ENCODE measurements at places on chromosomes 2 and 18. TPM values are rescaled to one million over a fixed set of nuclear protein-coding genes. Genes with fewer than 3 reads are reported as not detected.

- DNase-seq = no peak
Measured at GRCh38 chr2:23349508-23349907, 35.5 kb upstream of the KLHL29 start.

Gene ADD2
- polyA plus RNA-seq = 6.0 TPM

- no peak for DNase-seq
Measured at GRCh38 chr2:236875906-236876505, 209.7 kb upstream of the COPS8 start.

DNA sequence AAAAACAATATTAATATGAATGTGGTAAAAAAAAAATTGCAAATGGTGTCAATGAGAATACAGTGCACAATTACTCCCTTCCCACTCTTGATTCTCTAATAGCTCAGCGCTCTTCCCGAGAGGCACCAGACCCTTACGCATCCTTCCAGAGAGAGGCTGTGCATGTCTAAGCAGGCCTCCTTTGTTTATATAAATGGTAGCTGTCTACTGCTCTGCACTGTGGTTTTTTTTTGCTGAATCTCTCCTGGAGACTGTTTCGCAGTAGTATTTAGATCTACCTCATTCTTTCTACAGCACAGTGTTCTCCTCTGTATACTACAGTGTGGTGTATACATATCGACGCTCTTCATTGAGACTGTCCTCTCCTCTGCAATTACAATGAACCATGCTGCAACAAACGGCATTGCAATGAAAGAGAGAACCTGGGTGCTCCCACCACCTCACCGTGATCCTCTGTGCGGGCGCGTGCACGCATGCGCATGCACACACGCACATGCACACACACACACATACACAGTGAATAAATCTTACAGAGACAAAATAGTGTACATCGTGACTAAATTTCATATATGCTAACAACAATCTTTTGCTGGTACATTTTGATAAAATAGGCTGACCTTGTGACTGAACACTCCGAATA, 19.4 kb downstream of the SEPTIN10 start:
- no peak for DNase-seq

Gene IL1RN
- polyA plus RNA-seq = 3.2 TPM

DNA sequence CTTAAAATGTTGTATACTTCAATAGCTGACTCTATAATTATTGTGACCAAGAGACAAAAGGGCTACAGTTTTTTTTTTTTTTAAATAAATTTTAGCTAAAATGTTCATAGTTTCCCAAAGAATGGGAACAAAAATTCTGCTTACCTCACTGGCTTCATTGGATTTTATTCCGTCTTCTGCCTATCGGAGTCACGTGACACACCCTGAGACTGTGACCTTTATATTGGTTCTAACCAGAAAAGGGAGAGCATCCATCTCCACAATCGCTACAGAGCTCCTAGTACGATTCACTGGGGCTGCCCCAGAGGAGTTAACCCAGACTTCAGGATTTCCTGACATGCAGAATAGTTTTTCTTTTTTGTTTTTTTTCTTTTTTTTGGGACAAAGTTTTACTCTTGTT, 203.6 kb upstream of the SLC35G4 start:
- no peak for DNase-seq

GRCh38 chr2:18787726-18788125, 198.4 kb upstream of the NT5C1B start:
- DNase-seq = no peak

GRCh38 chr2:119282996-119283511, 59.4 kb downstream of the STEAP3 start:
- DNase-seq = no peak

Gene WIPF1
- polyA plus RNA-seq = 26.8 TPM

- no peak for DNase-seq
Measured at GRCh38 chr2:219369447-219369861, 18.3 kb downstream of the DNPEP start.

DNA sequence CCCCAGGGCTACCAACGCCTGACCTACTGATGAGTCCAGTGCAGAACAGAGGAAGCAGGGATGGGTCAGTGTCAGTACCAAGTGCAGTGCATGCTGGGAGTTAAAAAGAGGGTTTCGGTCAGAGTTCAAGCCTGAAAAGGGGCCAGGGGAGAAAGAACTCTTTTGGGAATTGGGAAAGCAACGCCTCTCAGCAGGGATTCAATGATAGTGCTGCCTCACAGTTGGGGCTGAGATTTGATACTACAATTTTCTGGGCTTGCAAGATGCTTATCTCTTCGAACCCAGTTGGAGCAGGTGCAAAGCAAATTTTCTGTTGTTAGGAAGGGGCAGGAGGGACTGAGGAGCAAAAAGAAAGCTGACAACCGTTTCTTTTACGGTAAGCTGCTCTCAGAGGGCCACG, 82.6 kb downstream of the CERKL start:
- DNase-seq = no peak

DNA sequence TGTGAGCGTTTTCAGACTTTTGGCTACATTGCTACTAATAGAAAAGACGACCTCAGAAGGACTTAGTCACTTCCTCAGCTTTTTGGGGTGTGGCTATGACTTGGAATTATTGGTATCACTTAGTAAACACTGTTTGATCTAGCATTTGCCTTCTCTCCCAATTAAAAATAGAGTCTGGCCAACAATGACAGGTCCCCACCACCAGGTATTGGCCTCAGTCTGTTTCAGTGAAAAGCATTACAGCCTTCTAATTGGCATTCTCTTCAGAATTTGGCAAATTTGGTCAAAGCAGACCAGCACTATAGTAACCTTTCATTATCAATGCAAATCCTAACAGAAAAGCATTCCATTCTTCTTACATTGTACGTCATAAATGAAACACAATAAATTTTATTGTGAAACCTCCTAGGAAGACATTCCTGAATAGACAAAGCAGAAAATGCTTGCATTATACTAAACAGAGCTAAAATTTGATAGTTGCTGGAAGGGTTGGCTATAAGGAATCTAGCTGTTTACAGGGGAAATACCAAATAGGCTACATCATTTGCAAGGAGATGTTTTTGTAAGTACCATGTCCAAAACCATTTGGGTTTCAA, 613.9 kb downstream of the IRS1 start:
- no peak for DNase-seq

Gene CIB4
- 0.48 TPM for polyA plus RNA-seq

Gene PXDN
- 154 TPM for polyA plus RNA-seq

Gene NDUFB3
- polyA plus RNA-seq = 108 TPM

GRCh38 chr2:181999911-182000310, 14.3 kb downstream of the PPP1R1C start:
- no peak for DNase-seq

DNA sequence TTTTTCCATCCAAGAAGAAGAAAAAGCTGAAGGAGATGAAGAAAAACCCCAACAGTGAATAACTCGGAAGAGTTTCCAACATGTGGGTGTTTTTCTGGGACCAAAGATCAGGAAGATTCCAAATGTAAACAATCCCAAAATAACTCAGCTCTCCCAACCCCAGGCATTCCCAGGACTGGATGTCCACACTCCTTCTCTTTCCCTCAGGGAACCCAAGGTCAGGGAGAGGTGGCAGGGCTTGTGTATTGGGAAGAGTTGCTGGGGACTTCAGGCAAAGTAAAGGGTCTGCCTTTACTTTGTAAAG, 268.0 kb downstream of the DYSF start:
- DNase-seq = no peak

Gene ITGB6
- 16.7 TPM for polyA plus RNA-seq

Gene KLHL29
- polyA plus RNA-seq = 11.9 TPM

GRCh38 chr2:161352719-161353118, 44.5 kb downstream of the PSMD14 start:
- DNase-seq = peak; percentile 8

DNA sequence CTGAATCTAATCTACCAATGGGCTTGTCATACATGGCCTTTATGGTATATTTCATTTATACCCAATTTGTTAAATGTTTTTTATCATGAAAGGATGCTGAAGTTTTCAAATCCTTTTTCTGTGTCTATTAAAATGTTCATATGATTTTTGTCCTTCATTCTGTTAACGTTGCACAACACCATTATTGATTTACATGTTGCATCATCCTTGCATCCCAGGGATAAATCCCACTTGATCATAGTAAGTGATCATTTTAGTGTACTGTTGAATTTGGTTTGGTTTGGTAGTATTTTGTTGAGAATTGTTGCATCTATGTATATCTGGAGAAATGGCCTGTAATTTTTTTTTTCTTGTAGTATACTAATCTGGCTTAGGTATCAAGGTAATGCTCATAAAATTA, 9.4 kb downstream of the SP100 start:
- no peak for DNase-seq

DNA sequence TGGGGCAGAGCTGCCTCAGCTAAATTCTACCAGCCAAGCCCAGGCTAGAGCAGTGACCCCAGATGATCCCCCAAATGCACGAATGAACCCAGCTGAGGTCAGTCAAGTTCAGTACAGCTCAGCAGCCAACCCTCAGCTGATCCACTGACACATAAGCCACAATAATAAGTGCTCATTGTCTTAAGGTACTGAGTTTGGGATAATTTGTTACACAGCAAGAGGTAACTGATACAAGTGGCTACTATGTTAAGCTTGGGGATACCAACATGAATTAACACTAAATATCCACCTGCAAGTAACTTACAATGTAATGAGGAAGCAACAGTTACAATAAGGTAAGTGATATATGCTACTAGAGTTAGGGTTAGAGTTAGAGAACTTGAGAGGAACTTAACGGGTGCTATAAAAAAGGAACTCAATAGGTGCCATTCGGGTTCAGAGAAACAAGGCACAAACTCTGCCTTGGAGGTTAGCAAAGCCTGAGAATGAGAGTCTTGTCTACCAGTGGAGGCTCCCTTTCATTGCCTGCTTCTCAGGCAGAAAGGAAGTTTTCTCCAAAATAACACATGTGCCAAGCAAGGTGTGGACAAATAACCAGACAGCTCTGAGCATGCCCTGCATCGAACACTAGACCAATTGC, 189.4 kb downstream of the ARL4C start:
- DNase-seq = no peak

- peak; percentile 93 for DNase-seq
Measured at GRCh38 chr2:96760036-96760985, at the start of gene CNNM4. Gene CNNM4, plus strand, starts transcription at chr2:96760902. Its CDS starts 98 bp downstream, at chr2:96761000.

- DNase-seq = no peak
Measured at GRCh38 chr18:23609390-23610023, 23.2 kb upstream of the NPC1 start.

- DNase-seq = no peak
Measured at GRCh38 chr18:416930-417329, 83.6 kb downstream of the COLEC12 start.

Gene ARHGAP15
- polyA plus RNA-seq = 3.7 TPM

GRCh38 chr2:45382744-45383143, 228.3 kb downstream of the SRBD1 start:
- DNase-seq = no peak

DNA sequence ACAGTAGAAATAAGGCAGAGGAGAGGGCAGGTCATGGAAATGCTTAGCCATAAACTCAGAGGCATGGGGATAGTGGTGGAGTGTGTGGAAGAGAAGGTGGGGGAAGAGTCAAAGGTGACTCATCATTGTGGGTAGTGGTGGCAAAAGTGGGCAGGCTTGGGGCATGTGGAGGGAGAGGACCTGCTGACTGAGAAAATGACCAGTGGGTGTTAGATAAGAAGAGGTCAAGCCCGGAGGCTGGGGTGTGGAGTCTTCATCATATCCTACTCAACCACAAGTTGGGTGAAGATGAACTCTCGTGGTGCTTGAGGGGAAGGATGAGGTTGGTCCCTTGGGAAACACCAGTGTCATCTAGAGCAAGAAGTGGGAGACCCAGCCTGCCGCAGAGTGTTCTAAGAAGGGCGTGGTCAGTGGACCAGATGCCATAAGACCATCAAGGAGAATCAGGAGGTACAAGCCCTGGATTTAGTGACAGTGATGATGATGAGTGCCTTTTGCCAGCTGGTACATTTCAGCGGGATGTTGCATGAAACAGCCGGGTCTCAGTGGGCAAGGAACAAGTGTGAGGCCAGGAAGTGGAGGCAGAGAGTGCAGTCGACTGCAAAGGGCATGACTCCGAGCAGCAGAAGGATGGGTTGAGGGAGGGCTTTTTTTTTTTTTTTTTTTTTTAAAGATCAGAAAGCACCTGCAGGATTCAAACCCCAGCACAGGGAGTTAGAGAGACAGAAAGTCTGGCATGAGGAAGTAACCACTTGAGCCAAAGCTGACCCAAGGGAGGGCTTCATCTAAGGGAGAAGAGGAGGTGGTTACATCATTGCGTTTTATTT, 122.6 kb upstream of the SPRED2 start:
- no peak for DNase-seq

DNA sequence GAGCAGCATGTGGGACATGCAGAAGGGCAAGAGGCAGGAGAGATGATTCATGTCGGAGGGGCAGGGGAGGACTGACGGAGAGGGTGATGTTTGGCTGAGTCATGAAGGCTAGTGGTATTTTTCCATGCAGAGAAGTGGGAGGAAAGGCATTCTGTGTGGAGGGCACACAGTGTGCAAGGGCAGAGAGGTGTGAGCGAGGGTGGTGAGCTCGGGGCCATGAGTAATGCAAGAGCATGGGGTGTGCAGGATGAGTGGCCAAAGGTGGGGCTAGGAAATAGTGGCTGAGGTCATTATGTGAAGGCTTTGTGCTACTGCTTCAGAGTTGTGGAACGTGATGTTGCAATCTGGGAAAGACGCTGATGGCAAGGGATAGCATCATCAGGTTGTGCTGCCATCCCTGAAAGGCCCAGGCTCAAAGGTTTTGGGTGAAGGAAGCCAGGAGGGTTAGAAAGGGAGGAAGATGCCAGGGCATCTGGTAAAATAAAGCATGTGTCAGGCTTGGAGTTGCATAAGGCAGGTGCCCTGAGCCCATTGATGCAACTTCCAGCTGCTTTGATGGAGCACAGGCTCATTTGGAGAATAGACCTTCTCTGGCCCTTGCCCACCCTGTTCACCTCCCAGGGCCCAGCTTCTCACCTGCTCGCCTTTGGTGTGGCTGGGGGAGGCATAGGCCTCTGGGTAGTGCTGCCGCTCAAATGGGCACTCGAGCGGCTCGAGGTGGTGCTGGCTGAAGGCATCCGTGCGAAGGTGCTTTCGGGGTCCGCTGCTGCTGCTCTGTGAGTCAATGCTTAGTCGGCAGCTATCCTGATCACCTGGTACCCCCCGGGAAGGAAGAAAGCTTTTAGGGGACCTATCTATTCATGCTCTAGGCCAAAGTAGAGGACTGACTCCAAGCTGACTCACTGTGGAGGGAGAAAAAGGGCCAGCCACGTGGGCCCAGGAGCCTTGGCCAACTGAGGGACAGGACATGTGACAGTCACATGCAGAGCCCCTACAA, 37.5 kb downstream of the PAX8 start:
- no peak for DNase-seq
